ENCODE measurements at places on chromosomes 13 and 19.

DNA sequence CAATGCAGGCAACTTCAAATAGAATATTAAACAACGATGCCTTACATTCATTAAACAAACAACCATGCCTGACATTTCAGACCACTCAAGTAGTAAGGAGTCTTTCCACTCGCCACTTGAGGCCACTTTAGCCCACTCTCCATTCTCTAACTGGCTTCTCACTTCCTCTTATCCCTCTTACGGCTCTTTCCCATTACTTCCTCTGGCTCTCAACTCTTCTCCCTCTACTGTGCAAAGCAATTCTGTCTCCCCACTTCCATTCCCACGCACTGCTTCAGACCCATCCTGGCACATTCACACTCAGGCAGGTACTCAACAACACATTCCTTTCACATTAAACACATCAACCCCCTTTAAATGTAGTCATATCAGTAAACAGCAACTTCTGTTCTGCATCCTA is 229.8 kb upstream of the IPO5 start:
- peak; percentile 50 for DNase-seq

DNA sequence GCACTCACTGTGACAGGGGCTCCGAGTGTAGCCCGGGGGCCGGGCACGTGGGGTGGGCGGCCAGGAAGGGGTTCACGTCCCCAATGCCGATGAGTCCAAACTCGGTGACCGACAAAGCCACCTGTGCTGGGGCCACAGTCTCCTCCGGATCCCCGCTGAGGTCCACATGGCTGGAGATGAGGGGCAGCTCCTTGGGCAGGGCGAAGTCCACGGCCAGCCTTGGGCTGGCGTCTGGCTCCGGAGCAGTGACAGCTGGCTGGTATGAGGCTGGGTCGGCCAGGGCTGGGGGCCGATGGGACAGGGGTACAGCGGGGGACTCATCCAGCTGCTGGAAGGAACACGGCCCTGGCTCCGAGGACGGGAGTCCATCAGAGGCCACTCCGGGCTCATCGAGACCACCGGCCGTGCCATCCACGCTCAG is 15.9 kb upstream of the PLPP2 start:
- no peak for DNase-seq

DNA sequence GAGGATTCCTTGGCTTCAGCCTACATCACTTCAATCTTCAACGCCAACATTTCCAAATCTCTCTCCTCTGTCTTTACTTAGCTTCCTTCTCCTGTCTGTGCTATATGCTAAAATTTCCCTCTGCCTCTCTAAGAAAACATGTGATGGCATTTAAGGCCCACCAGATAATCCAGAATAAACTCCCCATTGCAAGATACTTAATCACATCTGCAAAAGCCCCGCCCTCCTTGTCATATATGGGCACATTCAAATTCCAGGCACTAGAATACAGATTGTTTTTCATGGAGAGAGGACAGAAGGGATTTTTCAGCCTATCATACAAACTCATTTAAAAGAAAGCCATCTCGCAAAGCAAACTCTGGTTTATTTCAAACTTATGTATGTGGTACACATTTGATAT is 16.2 kb downstream of the ARGLU1 start:
- no peak for DNase-seq

DNA sequence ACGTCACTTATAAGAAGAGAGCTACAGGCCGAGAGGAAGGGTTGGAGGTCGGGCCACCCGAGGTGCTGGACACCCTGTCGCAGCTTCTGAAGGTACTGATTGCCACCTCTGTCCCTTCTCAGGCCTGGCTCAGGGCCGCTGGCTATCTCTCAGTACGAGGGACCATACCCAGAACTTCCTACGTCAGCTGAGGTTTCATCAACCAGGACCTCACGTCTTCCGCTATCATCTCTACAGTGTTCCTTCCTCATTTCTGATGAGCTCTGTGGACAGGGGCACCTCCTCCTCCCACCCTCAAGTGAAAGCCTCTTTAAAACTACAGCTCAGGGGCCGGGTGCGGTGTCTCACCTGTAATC is 58.2 kb upstream of the USE1 start:
- DNase-seq, result peak; percentile 82

DNA sequence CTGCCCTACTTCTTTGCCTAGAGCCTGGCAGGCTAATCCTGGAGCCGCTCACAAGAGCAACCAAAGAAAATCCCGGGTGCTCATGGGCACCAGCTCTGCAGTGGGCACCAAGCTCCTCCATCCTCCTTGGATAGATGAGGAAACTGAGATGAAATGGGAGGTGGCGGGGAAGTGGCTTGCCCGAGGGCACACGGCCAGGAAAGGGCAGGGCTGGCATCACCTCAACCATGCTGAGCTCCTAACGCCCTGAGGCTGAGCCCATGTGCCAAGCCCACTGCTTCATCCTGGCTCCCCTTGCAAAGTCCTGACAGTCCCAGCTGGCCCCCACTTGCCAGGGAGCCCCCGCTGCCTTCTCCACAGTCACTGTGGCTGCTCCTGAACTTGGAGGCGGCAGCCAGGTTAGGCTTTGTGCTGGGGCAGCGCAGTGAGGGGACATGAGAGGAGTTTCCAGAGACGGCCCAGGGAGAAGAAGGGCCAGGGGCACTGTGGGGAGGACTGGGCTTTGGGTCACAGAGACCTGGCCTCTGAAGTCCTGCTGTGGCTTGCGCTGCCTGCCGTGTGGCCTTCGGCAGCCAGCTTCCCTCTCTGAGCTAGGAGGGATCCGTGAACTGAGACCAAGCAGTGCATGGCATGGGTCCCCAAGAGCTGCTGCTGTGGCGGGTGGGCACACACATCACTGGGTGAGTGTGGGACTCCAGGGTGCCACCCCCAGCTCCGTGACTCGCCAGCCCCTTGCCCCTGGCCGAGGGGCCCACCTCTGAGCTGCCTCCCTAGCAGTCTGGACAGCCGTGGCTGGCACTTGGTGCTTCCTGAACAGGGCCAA is 17.5 kb downstream of the TMED1 start:
- DNase-seq, result no peak

GRCh38 chr19:41219924-41220567 is 1.0 kb downstream of the AXL start:
- DNase-seq, result no peak

- DNase-seq, result no peak
Measured at GRCh38 chr13:29587645-29588044, 7.8 kb downstream of the SLC7A1 start.

DNA sequence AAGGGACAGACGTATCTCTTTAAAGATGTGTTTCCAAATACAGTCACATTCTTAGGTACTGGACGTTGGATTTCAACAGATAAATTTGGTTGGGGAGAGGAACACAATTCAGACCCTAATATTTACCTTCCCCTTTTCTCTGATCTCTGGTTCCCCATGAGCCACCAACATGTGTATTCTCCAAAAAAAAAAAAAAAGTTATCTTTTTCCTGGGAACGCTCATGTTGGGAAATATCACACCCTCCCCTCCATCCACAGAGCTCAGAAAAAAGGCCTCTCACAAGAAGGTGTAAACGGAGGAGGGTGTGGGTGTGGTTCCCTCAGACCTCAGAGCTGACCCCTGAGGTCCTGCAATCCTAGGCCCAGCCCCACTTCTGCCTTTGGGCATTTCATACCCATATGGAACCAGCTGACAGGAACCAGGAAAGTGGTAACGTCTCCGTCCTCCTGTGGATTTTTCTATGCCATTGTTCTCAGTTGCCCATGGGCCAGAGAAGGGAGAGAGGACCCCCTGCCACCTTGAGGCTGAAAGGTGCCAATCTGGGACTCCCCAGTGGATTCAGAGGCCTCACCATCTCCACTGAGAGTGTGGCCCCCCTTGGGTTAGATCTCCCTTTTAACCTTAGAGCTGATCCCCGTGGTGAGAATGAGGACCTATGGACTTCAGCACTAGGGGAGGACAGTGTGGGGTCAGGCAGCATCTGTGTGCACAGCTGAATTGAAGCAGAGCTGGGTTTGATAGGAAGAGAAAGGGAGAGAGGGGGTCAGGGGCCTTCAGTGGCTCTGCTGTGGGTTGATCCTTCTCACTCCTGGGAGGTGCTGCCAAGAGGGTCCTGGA is 8.4 kb upstream of the SIGLEC12 start:
- DNase-seq, result no peak

DNA sequence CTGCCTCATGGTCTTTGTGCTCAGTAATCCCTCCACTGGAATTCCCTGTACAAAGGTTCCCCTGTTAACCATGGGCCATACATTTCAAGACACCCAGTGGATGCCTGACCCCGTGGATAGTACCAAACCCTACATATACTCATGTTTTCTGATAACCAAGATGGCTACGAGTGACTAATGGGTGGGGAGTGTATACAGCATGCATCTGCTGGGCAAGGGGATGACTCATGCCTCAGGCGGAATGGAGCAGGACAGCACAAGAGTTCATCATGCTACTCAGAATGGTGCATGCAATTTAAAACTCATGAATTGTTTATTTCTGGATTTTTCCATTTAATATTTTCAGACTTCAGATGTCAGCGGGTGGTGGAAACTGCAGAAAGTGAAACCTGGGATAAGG is 13.3 kb upstream of the FGF9 start:
- DNase-seq, result no peak

DNA sequence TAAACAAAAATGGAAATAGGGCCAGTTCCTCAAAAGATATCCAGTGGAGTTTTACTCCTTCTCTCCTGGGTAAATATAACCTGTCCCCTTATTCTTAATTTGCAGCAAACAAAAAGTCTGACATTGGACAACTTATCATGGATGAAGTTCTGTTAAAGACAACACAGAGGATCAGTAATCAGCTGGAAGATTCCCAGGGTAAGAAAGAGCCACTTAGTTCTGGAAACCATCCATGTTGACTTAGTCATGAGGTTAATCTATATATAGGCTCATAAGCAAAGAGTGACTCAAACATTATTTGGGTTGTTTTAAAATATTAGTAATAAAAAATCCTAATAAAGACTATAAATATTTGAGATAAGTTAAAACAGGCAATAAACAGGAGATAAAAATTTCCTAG is 40.5 kb upstream of the EBPL start:
- DNase-seq, result no peak

DNA sequence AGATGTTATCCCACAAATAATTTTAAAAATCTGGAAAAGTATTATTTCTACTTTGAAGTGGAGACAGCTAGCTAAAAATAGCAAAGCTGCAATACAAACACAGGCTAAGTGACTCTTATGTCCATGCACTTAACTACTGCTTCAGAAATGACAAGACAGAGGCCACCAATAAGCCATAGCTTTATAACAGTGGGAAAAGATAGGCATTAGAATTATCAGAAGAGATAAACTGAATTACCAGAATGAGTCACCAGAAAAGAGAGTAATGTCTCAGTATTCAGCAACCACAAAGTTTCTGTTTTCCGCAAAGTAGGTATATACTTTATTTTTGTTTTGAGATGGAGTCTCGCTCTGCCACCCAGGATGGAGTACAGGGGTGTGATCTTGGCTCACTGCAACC is 17.1 kb downstream of the CLN5 start:
- no peak for DNase-seq

DNA sequence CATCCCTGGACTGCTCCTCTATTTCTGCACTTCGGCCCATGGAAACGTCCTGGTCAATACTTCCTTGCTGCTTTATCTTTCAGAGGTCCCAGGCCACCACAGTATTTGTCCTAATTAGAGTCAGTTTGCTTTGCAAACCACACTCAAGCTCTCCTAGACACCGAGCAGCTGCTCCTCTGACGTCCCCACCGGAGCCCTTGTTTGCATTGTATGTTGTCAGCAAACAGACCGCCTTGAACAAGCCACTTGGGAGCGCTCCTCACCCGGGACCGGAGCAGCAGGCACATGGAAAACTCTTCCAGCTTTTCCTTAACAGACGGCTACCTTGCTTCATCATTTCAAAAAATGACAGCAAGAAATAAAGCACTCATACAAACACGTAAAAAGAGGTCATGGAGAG is 51.5 kb upstream of the GTF3A start:
- peak; percentile 72 for DNase-seq

GRCh38 chr13:113258321-113259054 is 38.6 kb upstream of the LAMP1 start:
- no peak for DNase-seq

DNA sequence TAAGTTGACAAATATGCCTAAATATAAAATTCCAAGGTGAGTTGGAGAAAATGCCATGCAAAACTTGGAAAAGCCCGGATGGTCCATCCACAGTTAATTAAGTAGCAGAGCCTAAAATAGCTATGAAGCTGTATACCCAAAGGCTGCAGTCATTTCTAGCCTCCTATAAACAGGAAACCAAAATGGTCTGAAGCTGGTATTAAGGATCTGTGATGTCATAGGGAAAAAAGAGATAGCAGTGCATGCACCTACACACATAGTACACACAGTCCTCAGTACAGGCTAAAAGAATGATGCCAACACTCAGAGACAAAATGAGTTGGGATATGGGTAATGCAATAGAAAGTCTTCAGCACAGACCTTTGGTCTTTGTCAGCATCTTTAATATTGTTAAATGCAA is 736.9 kb downstream of the EFNB2 start:
- no peak for DNase-seq

DNA sequence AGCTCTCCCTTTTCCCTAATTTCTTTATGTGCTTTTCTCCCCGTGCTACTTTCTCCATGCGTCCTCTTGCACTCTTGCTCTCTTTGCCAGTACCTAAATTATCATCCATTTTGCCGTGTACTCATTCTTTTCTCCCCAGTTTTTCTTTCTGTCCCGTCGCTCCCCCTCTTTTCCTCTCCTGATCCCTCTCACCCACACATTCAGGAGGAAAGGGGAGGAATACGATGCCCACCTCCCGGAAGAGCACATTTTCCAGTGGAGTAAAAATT is 821 bp downstream of the ZNF616 start:
- DNase-seq, result no peak

- no peak for DNase-seq
Measured at GRCh38 chr13:53601113-53601512, 572.5 kb downstream of the OLFM4 start.

DNA sequence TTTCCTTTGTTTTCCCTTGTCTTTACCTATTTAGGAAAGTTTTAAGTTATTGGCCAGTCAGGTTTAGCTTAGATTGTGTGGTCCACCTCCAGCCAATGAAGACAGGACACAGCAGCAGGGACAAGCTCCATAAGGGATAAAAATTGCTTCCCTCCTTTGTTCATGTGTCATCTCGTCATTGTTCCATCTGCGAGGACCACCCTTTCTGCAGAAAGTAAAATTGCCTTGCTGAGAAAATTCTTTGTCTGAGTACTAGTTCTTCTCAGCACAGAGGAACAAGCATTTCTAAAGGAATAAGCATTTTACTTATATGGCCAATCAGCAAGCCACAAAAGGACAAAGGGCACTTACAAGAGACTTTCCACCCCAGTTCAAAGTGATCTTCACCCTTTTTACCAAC is 11.4 kb downstream of the ZNF560 start:
- DNase-seq, result no peak

GRCh38 chr19:46726971-46727501 is 10.1 kb upstream of the PRKD2 start:
- no peak for DNase-seq

- no peak for DNase-seq
Measured at GRCh38 chr19:21460686-21461085, 44.7 kb upstream of the ZNF429 start.

DNA sequence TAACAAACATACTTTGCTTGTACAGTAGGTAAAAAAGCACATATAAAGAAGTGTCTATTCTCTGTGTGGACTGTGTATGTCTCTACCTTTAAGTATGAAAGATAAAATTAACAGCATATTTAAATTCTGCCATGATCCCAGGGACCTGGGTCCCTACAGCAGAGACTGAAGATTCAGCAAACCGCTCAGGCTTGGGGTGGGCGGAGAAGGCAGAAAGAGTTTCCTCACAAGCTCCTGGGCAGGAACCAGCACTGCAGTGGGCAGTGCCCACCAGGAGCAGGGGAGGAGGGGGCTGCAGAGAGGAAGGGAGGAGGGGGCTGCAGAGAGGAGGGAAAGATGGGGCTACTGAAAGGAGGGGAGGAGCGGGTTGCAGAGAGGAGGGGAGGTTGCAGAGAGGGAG is 44.6 kb upstream of the GRTP1 start:
- no peak for DNase-seq

GRCh38 chr19:4322942-4323665 is 15.5 kb downstream of the STAP2 start:
- DNase-seq, result peak; percentile 75
